Stimulated activated naive B cell treated with anti-CD40 and anti-IgM and Interleukin-4, amounts not matched to agents 10 μg/mL and 1 μg/mL and 100 μg/mL, for 72 hours (primary cell): ENCODE measurements at places on chromosomes 7 and 10.

DNA sequence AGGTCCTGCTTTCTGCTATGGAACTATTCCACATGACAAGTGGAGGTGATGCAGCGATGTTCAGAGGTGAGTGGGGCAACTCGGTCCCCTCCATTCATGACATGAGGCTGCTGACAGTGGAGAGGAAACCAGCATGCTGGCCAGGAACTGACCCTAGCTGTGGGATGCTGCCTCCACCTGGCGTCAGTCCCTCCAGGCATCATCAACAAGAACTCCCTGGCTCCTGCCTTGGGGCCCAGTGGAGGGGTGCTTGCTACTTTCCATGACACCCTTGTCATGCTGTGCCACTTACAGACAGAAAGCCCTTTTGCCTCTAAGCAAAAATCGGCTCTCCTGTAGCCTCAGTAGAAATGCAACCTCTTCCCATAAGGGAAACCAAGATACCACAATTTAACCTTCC, 118.5 kb downstream of the LRRC18 start:
- H3K36me3 ChIP-seq = peaks cover 75% of the 10 kb centered on the region
- no peaks in the 10 kb centered on the region for H3K27me3 ChIP-seq
- peaks cover 19% of the 10 kb centered on the region for H3K4me1 ChIP-seq
- DNase-seq = no peak
- H3K4me3 ChIP-seq = no peak overlapping the region

DNA sequence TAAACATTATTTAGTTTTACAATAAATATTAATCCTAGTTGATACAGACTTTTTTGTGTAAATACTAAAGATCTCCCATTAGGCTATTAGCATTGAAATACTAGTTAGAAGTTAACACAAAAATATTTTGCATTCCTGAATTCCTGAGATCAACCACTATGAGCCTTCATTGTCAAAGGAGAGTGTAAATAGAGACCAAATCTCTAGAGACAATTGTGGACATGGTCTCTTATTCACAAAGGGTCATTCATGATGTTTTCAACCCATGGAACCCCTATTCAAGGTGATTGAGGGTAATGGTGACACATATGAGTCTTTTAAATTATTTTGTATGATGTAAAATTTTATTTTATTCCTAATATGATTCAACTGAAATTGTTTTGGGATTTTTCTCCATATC, 1454.8 kb upstream of the LRRTM3 start:
- no peaks in the 10 kb centered on the region for H3K27me3 ChIP-seq
- H3K4me1 ChIP-seq = no peaks in the 10 kb centered on the region
- H3K36me3 ChIP-seq = no peaks in the 10 kb centered on the region
- no peak for DNase-seq
- H3K4me3 ChIP-seq = no peak overlapping the region

GRCh38 chr7:145327646-145328045, 491.8 kb upstream of the TPK1 start:
- DNase-seq = no peak
- H3K4me1 ChIP-seq = no peaks in the 10 kb centered on the region
- no peak overlapping the region for H3K4me3 ChIP-seq

GRCh38 chr7:120395526-120396019, 122.6 kb downstream of the KCND2 start:
- H3K36me3 ChIP-seq = no peaks in the 10 kb centered on the region
- no peaks in the 10 kb centered on the region for H3K4me1 ChIP-seq
- H3K27me3 ChIP-seq = no peaks in the 10 kb centered on the region
- H3K4me3 ChIP-seq = no peak overlapping the region

DNA sequence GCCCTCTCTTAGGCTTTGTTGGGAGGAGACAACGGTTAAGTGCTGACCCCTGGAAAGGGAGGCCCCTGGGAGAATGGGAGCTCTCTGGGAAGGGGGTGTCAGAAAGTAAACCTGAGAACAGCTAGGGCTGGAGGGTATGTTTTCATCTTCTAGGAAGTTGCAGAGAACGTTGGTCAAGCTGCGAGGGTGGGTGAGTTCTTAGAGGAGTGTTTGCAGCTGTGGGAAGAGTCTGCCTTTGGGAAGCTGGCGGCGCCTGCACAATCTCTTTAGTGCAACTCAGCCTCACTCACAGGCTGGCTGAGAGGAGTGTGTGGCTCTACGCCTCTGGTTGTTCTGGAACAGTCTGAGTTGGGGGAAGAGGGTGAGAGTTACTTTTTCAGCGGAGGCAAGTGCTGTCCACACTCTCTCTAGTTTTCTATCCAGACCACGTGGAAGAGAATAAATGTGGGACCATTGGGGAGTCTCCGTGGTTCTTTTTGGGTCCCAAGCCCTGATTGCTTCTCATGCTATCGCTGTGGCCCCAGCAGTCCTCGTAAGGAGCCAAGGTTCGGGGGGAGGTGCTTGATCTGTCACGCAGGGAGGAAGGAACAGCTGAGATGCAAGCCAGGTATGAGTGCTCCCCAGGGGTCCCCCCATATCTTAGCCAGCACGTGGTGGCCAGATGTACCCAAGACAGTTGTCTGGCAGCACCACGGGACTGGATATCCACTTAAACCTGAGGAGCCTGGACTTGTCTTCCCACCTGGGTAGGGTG, 237.2 kb downstream of the BUB3 start:
- peaks cover 37% of the 10 kb centered on the region for H3K36me3 ChIP-seq
- peak overlapping the region; percentile 59 for H3K27ac ChIP-seq
- H3K4me3 ChIP-seq = no peak overlapping the region
- DNase-seq = no peak
- peaks cover 11% of the 10 kb centered on the region for H3K27me3 ChIP-seq
- H3K4me1 ChIP-seq = peaks cover under 1% of the 10 kb centered on the region

DNA sequence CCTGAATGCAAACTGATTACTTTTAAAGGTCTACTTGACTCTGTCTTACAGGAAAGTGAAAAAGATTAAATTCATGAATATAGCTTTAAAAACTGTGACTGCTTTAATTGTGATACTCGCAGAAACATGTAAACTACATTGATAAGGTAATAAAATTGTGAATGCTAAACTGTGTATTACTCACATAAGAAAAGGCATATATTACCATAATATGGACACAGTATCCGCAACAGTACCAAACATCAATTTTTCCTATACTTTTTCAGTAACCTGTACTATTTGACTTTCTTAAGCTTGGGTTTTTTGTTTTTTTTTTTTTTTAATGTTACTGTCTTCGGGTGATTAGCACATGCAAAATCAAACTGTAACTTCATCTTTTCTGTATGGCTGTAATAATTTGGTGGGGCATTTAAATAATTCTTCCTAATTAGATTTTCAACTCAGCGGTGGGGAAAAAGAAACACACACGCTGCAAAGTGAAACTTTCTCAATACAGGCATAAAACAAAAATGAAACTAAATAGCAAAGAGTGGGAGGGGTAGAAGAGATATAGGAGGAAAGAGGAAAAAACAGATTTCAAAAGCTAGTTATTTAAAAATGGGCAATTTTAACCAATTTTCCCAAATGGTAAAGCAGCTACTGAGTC, 23.2 kb downstream of the NT5C3A start:
- peaks cover 2% of the 10 kb centered on the region for H3K36me3 ChIP-seq
- DNase-seq = no peak
- H3K27me3 ChIP-seq = no peaks in the 10 kb centered on the region
- H3K27ac ChIP-seq = peak overlapping the region; percentile 48
- H3K4me1 ChIP-seq = peaks cover 22% of the 10 kb centered on the region
- H3K4me3 ChIP-seq = peak overlapping the region; percentile 72

GRCh38 chr10:103772096-103772845, 83.1 kb downstream of the SH3PXD2A start:
- no peaks in the 10 kb centered on the region for H3K36me3 ChIP-seq
- H3K27ac ChIP-seq = peak overlapping the region; percentile 83
- H3K27me3 ChIP-seq = no peaks in the 10 kb centered on the region
- H3K4me3 ChIP-seq = peak overlapping the region; percentile 86
- peaks cover 67% of the 10 kb centered on the region for H3K4me1 ChIP-seq

DNA sequence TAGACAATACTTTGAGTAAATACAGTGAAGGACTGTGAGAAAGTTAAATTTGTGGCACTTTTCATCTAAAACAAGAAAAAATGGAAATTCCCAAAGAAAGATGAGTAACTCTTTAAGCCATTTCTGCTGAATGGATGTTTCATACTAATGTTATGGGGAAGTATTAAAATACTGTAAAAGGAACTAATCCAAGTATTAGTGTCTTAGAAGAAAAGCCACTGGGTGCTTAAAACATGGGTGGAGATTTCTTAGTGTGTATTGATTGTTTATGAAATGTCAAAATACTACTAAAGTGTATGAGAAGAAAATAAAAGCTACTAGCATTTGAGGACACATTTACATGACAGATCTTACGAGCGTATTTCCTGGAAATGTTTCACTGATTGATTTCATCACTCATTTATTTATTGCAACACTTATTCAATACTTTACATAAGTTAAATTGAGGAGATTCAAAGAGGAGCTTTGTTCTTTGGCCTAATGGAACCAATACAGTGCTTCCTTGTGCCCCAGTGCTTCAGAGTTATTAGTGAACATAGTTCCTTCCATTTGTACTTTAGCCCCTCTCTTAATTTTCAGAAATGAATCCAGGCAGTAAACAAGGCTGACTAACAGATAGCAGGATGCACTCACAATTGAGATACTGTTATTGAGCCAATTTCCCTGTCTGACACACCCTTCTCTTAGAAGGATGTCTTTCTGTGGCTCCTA, 155.5 kb upstream of the AHR start:
- no peaks in the 10 kb centered on the region for H3K27me3 ChIP-seq
- H3K27ac ChIP-seq = no peak overlapping the region
- peaks cover 29% of the 10 kb centered on the region for H3K4me1 ChIP-seq
- no peak for DNase-seq

- H3K27ac ChIP-seq = no peak overlapping the region
- peaks cover 35% of the 10 kb centered on the region for H3K27me3 ChIP-seq
- no peak overlapping the region for H3K4me3 ChIP-seq
- DNase-seq = no peak
- no peaks in the 10 kb centered on the region for H3K4me1 ChIP-seq
Observed at GRCh38 chr10:639001-639750, 50.3 kb downstream of the DIP2C start.

DNA sequence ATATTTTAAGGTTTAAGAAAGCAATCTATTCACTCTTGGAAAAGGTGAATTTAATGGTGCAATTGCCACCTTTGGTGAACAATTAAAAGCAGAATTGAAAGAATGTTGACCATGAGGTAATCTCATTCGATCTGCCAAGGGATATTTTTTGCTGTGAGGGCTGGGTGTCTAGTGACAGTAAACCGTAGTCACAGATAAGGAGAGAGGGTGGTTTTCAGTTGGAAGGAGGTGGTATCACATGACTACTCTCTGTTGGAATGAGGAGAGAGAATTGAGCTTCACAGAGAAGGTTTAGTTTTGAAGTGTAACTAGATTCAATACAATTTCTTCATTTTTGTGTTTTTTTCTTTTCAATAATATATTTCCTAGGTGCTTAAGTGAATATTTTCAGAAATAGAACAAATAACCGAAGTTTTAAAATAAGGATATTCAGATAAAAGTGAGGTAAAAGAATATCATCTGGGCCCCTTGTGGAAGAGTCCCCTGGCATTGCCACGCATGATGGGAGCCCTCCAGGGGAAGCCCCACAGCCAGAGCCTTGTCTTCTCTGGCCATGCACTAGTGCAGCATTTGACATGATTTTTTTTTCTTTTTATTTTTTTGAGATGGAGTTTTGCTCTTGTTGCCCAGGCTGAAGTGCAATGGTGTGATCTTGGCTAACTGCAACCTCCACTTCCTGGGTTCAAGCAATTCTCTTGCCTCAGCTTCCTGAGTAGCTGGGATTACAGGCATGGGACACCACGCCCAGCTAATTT, 73.4 kb downstream of the GPR141 start:
- H3K36me3 ChIP-seq = no peaks in the 10 kb centered on the region
- no peak overlapping the region for H3K4me3 ChIP-seq
- H3K27me3 ChIP-seq = no peaks in the 10 kb centered on the region
- no peak for DNase-seq

DNA sequence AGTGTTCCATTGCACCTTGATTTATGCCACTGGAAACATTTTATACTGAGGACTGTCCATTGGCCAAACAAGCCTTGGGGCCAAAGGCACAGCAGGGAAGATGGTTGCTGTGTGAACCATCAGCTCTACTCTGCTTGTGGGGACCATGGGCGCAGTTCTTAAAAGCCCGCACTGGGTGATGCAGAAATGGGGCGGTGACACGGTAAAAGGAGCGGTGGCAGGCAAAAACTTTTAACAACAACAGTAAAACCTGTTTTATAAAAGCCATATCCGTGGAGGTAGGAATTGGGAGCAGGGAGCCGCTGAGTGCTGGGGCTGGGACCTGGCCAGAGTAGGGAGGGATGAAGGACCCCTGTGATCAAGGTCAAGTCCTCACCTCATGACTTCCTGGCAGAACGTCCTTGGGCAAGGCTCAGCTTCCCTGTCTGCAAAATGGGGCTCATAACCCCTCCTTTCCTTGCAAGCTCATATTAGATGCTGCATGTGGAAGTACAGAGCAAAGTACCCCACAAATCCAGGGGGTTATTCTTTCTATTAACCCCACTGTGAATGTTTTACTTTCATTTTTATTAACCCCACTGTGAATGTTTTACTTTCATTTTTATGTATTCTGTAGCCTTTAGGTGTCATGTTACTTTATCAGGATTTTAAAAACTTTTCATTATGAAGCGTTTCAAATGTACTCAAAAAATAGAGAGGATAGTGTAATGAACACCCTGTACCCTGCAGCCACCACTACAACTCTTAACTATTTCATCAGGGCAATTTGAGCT, 78.3 kb downstream of the GRK5 start:
- peaks cover 2% of the 10 kb centered on the region for H3K36me3 ChIP-seq
- H3K4me3 ChIP-seq = peak overlapping the region; percentile 56
- H3K27me3 ChIP-seq = no peaks in the 10 kb centered on the region
- peak overlapping the region; percentile 68 for H3K27ac ChIP-seq
- peaks cover 87% of the 10 kb centered on the region for H3K4me1 ChIP-seq

GRCh38 chr10:7443036-7443435, 32.2 kb upstream of the SFMBT2 start:
- H3K36me3 ChIP-seq = no peaks in the 10 kb centered on the region
- no peak overlapping the region for H3K27ac ChIP-seq
- peaks cover 19% of the 10 kb centered on the region for H3K27me3 ChIP-seq

GRCh38 chr7:112292162-112292561, 85.7 kb downstream of the ZNF277 start:
- H3K36me3 ChIP-seq = peaks cover 28% of the 10 kb centered on the region
- no peak overlapping the region for H3K4me3 ChIP-seq
- DNase-seq = no peak
- no peaks in the 10 kb centered on the region for H3K27me3 ChIP-seq
- no peak overlapping the region for H3K27ac ChIP-seq

DNA sequence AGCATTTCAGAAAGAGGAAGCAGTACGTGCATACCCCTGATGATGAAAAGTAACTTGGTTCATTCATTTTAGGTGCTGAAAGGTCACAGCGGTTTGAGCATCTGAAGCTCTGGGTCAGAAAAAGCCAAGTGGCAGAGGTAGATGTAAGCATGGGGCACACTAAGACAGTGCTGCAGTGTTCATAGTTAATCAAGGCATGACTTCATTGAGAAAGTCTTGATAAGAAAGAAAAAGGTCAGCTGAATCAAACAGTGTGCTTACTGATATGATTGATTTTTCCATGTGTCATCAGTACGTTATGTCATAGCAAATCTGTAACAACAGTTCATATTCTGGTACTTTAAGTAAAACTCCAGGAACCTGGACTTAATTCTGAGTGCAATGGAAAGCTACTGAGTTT, 107.7 kb upstream of the PCLO start:
- no peaks in the 10 kb centered on the region for H3K4me1 ChIP-seq
- no peaks in the 10 kb centered on the region for H3K36me3 ChIP-seq
- H3K27me3 ChIP-seq = no peaks in the 10 kb centered on the region
- H3K4me3 ChIP-seq = no peak overlapping the region
- H3K27ac ChIP-seq = no peak overlapping the region
- no peak for DNase-seq

GRCh38 chr10:61957806-61958205, 56.3 kb downstream of the ARID5B start:
- no peaks in the 10 kb centered on the region for H3K27me3 ChIP-seq
- peaks cover 44% of the 10 kb centered on the region for H3K4me1 ChIP-seq
- no peak for DNase-seq
- H3K27ac ChIP-seq = peak overlapping the region; percentile 74
- H3K36me3 ChIP-seq = peaks cover 80% of the 10 kb centered on the region
- no peak overlapping the region for H3K4me3 ChIP-seq
